ENCODE measurements at places on chromosomes 5 and 9.

GRCh38 chr5:145811834-145812625 lies 23.1 kb downstream of the PRELID2 start:
- DNase-seq = peak; percentile 66

DNA sequence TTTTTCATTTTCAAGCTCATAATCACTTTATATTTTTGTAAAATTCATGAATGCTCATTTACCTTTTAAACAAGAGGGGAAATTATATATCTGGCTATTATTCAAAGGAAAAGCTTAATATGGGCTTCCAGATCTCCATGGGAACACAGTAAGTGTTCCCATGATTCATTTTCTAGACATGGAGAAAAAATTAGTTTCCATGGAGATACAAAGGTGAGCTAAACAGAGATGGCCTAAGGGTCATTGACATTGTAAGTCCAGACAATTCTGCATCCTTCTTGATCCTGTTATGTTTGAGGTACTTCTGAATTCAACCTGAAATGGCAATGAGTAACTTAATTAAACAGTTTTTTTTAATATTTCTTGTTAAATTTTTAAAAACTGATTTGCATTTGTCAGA lies 341.4 kb upstream of the PRR16 start:
- DNase-seq = no peak

- DNase-seq = no peak
Observed at GRCh38 chr5:122921826-122922225, 76.4 kb downstream of the SNX24 start.

DNA sequence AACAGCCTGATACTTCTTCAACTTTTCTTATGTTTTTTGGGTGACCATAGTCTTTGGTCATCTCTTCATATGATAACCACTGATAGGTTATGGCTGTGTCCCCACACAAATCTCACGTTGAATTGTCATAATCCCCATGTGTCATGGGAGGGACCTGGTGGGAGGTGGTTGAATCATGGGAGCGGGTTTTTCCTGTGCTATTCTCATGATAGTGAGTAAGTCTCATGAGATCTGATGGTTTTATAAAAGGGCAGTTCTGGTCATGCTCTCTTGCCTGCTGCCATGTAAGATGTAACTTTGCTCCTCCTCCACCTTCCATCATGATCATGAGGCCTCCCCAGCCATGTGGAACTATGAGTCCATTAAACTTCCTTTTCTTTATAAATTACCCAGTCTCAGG lies 8.7 kb downstream of the RHOBTB3 start:
- DNase-seq = no peak

GRCh38 chr9:121650217-121651007 lies 1.0 kb upstream of the DAB2IP start:
- DNase-seq = peak; percentile 55

GRCh38 chr5:93756372-93756771 lies 15.0 kb upstream of the POU5F2 start:
- DNase-seq = no peak

DNA sequence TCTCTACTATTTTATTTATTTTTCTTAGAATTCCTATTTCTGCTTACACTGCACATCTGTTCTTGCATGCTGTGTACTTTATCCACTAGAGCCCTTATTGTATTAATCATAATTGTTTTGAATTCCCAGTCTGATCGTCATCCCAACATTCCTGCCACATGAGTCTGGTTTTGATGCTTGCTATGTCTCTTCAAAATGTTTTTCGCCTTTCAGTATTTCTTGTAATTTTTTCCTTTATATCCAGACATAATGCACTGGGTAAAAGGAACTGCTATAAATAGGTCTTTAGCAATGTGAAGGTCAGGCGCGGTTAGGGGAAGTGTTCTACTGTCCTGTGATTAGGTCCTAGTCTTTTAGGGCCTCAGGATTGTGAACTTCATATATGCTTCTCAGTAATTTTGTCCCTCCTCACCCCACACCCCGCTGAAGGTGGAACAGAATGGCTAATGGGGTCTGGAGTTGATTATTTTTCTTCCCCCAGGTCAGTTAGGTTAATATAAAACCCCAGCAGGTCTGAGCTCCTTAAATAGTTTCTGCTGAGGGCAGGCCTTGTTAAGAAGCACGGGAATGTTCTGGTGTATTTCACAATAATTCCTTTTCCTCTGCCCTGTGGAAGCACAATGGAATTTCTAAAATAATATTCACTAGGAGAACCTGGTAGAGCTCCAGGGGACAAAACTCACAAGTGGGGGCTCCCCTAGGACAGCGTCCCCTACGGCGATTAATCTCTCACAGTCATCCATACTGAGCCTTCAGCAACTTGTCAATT lies 146.6 kb upstream of the TUT7 start:
- DNase-seq = peak; percentile 95

DNA sequence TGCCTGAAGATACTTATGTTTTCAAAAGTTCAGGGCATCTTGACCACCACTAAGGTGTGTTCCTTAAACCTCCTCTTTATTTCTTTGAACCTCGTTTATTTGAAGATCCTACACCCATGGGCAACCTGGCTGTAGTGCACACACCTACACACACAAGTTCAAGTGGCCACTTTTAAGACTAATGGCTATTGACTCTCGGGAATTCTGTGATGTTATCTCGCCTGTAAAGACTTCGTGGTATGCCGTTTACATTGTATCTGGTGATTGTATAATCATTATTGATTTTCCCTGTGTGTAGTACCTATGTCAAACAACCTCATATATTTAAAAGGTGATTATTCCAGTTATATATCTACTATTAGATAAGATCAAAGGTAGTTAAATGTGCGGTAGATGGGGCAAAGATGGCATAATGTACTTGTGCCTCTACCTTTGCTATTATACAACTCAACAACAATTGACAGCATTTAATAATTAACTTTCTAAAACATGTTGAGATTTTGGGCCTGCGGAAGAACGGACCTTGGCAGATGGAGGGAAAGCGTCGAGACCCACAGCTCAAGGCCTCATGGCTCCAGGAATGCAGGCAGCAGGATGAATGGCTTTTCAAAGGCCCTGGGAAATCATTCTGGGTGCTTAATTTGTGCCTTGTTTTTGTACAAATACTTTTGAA lies 51.4 kb upstream of the IRX2 start:
- DNase-seq = no peak

GRCh38 chr9:82582693-82583092 lies 480.2 kb downstream of the RASEF start:
- no peak for DNase-seq

DNA sequence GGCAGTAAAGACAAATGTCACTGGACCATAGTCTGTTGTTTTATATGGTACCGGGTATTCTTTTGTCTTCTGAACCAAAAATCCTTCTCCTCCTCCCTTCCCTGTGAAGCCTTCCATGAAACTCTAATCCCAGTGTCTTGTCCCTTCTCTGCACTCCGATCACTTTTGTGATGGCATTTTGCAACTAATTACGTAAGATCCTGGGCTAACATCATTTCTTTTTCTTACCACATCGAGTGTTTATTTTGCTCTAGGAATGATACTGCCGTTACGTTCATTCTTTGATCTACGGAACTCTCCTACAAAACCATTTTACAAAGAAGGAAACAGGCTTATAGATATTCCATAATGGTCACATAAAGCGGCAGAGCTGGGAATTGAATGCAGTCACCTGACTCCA lies 33.7 kb downstream of the SNX18 start:
- peak; percentile 29 for DNase-seq

- no peak for DNase-seq
Observed at GRCh38 chr9:11319538-11319937, 706.7 kb upstream of the PTPRD start.

DNA sequence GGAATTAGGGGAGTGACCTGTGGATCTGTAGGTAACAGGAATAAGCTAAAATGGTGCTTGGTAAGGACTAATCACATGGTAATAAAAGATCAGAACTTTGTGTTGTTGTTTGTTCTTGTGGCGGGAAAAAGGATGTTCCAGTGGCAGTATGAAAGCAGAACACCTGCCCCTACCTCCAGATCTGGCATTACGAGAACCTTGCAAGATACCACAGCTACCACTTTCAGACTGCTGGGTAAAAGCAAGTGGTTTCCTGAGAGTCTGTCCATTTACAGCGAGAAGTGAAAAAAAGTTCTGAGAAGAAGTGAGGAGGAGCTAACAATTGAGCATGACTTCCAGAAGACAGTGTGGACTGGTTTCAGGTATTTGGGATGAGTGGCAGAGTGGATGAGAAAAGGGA lies 252.5 kb downstream of the TLE4 start:
- DNase-seq = no peak
